ENCODE measurements at places on chromosomes 2 and 18.

DNA sequence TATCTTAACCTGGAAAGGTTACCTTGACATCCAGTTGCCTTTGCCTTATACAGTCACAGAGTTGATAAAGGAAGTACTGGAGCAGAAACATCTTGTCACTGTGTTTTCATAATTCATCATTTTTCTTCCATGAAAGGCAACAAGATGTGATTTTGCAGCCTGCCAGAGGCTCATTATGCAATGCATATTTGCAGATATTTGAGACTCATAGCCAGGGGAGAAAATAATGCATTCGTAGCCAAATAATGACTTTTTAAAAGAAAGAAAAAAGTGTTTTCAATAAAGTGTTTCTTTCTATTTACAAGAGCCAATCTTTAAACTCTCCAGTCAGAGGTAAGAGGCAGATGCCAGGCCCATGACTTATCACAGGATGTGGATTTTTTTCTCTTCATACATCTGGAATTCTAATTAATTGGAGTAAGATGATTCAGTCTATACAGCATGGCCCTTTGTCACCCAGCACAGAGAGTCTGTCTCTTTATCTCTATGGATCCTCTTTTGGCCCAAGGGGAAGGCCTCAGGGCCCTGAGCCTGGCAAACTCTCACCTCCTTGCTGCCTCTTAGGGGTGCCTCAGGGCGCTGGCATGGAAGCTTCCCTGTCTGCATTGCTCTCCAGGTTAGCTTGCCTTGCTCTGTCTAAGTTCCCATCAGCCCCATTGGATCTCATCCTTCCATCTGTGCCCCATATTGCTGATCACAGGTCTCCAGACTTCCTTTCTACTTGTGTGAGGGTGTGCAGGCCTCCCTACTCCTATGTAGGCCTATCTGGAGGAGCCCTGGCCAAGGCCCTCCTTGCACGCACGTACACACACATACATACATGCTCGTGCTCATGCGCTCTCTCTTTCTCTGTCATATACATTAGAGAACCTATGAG, 247.7 kb downstream of the TPGS2 start:
- no peak for DNase-seq

GRCh38 chr2:79789811-79790210, 277.0 kb downstream of the CTNNA2 start:
- no peak for DNase-seq

- DNase-seq = no peak
These were observed 332.9 kb downstream of the CDH2 start for GRCh38 chr18:27843783-27844777.

DNA sequence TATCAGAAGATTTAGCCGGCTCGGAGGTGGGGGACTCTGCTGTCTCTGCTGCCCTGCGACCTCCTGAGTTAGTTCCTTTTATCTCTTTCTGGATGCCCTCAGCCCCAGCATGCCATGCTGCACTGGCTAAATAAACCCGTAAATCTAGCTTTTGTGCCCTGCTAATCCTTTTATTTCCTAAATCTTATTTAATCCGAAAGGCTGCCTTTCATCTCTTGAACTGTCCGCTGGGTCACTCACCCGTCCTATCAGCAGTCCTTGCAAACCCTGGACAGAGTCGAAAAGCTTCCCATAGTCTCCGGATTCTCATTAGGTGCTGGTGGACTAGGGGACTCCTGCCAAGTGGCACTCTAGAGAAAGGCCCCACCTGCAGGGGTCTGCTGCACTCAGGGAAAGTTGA, 122.0 kb upstream of the APCDD1 start:
- no peak for DNase-seq

- DNase-seq = no peak
These were observed 873.8 kb upstream of the GCFC2 start for GRCh38 chr2:76584474-76584873.

DNA sequence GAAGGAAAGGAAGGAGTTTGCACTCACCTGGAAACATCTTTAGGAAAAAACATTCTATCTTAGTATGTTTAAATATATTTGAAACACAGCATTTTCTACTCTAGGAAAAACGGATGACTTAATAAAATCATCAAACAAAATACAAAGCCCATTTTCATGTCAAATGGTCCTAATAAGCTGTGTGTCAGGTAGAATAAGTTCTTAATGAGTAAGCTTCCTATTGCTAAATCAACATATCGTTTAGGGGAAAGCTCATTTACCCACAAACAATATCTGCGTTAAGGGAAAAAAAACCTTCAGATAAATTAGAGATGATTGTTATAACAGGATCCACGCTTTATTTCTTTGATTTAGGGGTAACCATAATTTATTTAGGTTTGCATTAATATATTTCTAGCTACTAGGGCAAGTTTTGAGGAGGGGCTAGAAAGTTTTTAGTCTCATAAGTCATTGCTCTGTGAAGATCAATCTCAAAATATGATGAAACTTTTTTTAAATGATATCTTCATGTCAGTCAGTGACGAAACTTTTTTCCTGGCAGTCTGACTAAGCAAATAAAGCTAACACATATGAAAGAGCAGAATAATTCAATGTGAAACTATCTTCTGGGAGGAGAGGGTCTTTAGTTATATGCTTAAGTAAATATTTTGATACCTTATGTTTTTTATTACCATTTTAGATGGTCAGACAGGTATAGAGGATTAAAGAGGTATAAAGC, 147.1 kb downstream of the WDSUB1 start:
- DNase-seq = no peak

DNA sequence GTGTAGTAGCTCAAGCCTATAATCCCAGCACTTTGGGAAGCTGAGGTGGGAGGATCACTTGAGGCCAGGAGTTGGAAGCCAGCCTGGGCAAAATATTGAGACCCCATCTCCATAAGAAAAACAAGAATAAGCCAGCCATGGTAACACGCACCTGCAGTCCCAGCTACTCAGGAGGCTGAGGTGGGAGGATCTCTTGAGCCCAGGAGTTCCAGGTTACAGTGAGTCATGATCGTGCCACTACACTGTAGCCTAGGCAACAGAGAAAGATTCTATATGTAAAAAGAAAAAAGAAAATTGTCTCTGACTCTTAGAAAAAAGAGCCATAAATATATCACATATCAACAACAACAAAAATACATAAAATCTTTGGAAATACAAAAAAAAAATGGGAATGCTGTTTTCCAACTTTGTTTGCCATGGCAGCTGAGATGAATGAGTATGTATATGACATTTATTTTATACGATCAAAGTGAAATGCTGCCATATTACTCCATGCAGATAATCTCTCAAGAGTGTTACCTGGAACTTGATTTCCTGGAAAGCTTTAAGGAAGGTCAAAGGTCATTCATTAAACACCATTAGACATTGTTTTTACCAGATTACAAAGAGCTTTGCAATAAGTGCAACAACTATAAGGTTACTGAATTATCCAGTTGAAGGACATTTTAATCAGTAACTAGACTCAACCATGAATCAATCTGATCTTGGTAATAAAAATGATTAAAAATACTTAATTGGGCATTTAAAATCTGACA, 19.7 kb upstream of the DAPL1 start:
- no peak for DNase-seq
